ENCODE measurements at places on chromosomes 4 and X.

- peak; percentile 81 for DNase-seq
These were observed 670.3 kb upstream of the FAM241A start for GRCh38 chr4:111475001-111475400.

- DNase-seq, result no peak
These were observed 51.3 kb downstream of the TENT5D start for GRCh38 chrX:80471582-80471981.

GRCh38 chr4:172050911-172051310 lies 237.7 kb downstream of the GALNTL6 start:
- DNase-seq, result no peak

GRCh38 chr4:183392377-183392776 lies 52.1 kb upstream of the CDKN2AIP start:
- DNase-seq, result no peak
